NCI-H1694 (cell line): ENCODE measurements at places on chromosomes 16 and 17.

DNA sequence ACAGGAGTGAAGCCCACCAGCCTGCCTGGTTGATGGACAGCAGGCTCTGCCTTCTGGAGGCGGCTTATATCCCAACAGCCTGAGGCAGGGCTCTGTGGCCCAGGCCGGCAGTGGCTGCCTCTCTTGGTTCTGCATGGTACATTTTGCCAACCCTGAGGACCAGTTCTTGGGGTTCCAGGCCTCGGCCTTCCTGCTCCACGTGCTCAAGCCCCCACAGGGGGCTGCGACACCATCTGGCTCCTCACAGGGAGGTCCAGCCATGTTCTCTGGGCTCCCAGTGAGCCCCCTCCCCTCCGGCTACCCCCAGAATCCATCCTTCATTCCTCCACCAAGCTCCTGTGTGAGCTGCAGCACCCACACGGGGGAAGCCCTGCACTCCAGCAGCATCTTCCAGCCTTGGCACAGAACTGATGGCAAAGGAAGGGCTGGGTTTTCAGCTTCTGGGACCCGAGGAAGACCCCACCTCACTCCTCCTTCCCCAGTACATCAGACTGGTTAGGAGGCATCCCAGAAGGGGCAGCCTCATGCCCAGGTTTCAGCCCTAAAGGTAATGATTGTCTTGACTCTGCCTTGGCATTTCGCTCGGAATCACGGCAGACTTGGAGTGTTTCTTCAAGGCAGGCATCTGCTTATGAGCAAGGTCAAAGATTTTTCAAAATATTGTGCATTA lies 231.2 kb downstream of the CPPED1 start:
- DNase-seq, result no peak

GRCh38 chr16:65235339-65236177 lies 113.7 kb upstream of the CDH11 start:
- no peak for DNase-seq

- DNase-seq, result no peak
Measured at GRCh38 chr17:50475362-50475761, 3.3 kb upstream of the RSAD1 start.

DNA sequence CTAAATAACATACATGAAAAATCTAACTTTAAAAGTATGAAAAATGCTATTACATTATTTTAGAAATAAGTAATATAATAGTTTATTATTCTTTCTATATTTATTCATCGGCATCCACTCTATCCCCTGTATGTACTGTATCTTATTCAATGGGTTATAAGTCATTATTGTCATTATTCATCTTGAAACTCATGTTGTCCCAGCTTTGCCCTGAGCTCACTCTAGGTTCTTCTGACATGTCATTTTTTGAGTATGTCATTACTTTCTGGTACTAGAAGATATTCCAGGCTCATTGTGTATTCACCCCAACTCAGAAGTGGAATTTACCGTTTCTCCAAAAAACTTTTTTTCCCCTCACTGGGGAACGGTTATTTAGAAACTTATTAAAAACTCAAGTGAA lies 53.0 kb upstream of the MNT start:
- DNase-seq, result no peak

DNA sequence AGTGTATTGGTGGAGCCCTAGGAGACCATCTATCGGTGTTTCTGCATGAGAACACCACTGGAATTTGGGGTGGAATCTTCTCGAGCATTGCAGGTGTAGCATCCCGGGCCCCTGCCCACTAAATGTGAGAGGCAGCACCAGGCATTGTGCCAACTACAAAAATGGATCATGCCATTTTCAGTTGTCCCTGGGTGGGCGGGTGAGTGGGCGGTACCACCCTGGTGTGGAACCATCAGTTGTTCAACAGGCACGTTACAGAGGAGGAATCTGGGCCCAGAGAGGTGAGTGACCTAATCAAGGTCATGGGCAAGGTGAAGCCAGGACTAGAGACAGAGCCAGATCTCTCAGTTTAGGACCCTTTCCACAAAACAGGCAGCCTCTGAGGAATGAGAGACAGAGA lies 8.8 kb downstream of the PIPOX start:
- no peak for DNase-seq

DNA sequence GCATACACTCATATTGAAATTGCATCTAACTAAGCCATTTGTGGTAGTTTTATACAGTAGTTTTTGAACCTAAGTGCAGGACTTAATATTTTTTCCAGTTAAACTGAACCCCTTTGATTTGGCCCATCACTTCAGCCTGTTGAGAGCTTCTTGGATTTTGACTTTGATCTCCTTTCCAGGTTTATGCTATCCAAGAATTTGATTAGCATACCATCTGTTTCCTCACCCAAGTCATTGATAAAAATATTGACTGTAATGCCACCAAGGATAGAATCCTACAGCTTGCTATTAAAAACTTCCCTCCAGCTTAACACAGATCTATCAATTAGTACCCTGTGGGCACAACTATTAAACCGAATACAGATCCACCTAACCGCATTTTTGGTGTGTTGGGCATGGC lies 7.2 kb downstream of the TMEM94 start:
- DNase-seq, result no peak

- no peak for DNase-seq
Measured at GRCh38 chr16:27764869-27765675, 215.1 kb downstream of the KATNIP start.

DNA sequence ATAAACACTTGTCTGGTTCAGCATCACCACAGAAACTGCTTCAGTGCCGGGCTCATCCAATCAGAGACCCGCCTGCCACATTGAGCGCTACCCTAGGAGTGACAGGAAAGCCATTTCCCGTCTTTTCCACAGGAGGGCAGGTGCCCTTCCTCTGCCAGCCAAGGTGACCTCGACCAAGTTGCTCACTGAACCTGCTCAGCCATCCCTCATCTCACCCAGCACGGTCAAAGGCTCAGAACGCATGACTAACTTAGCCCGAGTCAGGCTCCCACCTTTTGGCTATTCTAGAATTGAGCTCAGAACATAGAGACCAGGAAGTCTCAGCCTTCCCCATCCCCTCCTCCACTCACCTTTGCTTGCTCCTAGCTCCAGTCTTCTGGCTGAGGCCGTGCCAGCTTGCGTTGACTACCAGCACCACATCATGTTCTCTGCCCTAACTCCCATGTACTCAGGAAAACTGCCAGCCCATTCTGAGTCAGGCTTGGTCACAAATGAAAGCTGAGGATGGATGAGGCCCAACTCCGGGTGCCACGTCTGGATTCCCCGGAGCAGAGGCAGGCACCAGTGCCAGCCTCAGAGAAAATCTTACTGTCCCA lies 15.6 kb downstream of the MRPS23 start:
- no peak for DNase-seq

DNA sequence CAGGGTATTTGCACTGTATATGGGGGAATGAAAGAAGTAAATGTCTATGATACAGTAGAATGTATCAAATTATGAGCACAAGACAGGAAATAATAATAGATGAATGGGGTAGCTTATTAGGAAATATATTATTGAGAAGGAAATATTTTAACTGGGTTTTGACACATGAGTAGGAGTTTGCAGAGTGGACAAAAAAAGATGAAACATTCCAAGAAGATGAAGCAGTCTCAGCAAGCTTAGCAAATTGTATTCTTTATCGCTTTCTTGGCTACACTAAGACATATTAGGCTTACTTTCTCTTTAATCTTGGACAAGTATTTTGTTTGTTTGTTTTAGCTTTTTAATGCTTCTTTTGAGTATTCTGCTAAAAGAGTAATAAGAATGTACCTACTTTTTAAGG lies 1.3 kb upstream of the KRTAP4-9 start:
- DNase-seq, result no peak

DNA sequence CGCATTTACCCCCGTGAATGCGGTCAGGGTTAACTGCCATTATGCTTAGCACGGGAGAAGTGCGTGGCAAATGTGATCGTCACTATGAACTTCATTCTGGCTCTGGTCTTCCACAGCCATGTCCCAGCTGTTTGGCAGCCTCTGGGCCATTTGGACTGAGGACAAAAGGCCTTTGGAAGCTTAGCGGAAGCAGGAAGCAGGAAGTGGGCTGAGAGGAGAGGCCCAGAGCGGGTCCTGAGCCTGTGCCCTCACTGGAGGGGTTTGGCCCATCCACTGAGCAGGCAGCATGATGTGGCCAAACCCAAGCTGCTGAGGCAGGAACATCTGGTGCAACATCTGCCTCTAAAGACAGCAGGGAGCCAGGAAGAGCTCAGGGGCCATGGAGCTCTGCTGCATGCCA lies 345.9 kb downstream of the C16orf95 start:
- no peak for DNase-seq

GRCh38 chr17:1469231-1469852 lies 13.3 kb upstream of the CRK start:
- no peak for DNase-seq

DNA sequence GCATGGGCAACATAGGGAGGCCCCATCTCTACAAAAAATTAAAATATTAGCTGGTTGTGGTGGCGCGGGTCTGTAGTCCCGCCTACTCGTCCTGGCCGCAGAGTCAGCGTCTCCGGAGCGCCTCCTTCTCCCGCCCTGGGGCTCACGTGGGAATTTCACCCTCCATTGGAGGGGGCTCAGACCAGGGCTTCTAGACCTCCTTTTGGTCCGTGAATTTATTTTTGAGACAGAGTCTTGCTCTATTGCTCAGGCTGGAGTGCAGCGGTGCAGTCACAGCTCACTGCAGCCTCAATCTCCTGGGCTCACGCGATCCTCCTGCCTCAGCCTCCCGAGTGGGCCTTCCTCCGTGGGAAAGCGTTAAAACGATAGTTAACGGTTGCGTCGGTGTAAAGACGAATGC lies 394 bp upstream of the NME4 start:
- peak; percentile 50 for DNase-seq

DNA sequence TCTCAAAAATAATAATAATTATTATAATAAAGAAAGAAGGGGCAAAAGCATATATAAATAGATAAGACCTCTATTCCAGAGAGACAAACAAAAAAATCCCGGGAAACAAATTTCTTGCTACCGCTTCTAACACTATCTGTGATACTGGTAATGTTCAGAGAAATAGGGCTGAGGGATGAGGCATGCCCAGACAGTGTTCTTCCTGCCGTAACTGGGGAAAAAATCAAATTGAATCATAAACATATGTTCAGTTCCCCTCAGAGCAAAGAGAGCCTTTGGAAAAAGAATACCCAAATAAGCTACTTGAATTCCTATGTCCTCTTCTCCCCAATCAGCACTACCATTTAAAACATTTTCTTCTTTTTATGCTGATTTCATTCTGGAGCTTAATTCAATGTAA lies 688.0 kb downstream of the KCNJ2 start:
- peak; percentile 26 for DNase-seq

GRCh38 chr16:79089735-79090284 lies 510.7 kb downstream of the MAF start:
- no peak for DNase-seq

- no peak for DNase-seq
Measured at GRCh38 chr16:85491798-85492294, 121.3 kb upstream of the GSE1 start.

- no peak for DNase-seq
Measured at GRCh38 chr17:3981455-3981854, 17.2 kb upstream of the ATP2A3 start.

DNA sequence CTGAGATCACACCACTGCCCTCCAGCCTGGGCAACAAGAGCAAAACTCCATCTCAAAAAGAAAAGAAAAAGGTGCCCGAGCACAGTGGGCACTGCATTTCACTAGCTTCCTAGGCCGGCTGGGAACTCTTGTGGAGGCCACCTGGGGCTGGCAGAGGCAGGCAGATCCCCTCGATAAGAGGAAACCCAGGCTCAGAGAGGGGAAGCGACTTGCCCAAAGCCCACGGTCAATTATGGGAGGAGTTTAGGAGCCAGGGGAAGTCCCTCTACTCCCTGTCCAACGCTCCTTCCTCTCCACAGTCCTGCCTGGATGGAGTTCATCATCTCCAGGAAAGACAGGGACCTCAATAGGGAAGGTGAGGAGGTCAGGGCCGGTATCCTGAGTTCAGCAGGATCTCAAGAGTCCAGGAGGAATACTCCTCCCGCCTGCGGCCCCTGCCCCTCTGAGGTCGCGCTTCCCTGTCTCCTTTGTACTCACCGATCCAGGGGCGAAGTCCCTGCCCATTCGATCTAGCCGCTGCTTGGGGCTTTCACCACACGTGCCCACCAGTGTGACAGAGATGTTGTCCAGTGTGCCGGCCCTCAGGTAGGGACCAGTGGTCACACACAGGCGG lies 841 bp downstream of the ALOXE3 start:
- no peak for DNase-seq

- no peak for DNase-seq
Measured at GRCh38 chr16:27681681-27682080, 131.7 kb downstream of the KATNIP start.

- DNase-seq, result no peak
Measured at GRCh38 chr17:37400505-37400904, 6.1 kb downstream of the ACACA start.
